CD4-positive, alpha-beta T cell treated with Interleukin-1 beta for 1 hour (primary cell): ENCODE measurements at places on chromosomes 13 and 19.

DNA sequence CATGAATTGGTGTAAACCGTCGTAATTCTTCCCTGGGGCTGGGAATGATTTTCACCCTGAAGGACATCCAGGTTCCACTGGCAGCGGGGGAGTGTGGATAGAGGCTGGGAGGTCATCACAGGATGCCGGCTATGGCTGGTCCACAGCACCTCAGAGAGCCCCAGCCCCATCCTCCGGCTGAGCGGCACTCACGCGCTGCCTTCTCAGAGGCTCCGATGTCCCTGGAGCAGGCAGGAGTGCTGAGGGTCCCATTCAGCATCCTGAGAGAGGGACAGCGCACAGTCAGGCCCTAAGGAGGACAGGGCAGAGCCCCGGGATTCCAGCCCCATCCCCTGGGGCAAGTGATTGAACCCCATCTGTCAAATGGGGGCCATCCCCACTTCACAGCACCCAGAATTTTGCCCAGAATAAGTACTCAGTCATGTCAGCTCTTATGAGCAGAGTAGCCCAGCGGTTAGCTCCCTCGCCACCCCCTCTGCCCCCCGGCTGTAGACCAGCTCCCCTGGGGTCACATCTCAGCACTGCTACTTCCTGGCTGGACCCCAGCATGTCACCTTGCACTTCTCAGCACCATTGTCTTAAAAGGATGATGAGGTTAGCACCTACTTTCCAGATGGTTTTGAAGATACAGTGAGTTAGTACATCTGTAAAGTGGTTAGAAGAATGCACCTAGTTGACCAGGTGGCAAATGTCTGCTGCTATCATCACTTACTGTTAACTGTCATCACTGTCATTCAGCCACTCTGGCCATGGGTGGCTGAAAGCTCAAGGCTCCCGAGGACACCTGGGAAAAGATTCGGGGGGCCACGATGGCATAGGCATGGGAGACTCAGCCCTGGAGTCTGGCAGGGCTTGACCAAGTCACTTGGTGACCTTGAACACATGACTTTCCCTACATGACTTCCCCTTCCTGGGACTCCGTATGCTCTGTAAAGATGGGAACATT lies 11.9 kb downstream of the GRAMD1A start:
- peak; percentile 27 for DNase-seq

DNA sequence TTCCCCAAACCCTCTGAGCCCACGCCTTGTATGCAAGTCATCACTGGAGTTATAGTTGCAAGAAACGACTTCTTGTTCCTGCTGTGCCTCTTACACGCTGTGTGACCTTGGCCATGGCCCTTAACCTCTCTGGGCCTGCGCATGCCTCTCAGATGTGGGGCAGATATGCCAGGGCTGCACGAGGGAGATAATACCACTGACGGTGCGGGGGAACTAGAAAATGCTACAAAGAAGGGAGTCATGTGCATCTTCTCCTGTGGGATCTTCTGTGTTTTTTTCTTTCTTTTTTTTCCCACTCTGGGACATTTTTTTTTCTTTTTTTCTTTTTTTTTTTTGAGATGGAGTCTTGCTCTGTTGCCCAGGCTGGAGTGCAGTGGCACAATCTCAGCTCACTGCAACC lies 4.3 kb upstream of the SAMD1 start:
- DNase-seq = no peak

GRCh38 chr13:108781312-108781711 lies 151.9 kb downstream of the MYO16 start:
- no peak for DNase-seq

- no peak for DNase-seq
Observed at GRCh38 chr19:40585982-40586422, 9.3 kb downstream of the SHKBP1 start.

GRCh38 chr19:38850976-38851621 lies 1.3 kb upstream of the HNRNPL start:
- peak; percentile 54 for DNase-seq

DNA sequence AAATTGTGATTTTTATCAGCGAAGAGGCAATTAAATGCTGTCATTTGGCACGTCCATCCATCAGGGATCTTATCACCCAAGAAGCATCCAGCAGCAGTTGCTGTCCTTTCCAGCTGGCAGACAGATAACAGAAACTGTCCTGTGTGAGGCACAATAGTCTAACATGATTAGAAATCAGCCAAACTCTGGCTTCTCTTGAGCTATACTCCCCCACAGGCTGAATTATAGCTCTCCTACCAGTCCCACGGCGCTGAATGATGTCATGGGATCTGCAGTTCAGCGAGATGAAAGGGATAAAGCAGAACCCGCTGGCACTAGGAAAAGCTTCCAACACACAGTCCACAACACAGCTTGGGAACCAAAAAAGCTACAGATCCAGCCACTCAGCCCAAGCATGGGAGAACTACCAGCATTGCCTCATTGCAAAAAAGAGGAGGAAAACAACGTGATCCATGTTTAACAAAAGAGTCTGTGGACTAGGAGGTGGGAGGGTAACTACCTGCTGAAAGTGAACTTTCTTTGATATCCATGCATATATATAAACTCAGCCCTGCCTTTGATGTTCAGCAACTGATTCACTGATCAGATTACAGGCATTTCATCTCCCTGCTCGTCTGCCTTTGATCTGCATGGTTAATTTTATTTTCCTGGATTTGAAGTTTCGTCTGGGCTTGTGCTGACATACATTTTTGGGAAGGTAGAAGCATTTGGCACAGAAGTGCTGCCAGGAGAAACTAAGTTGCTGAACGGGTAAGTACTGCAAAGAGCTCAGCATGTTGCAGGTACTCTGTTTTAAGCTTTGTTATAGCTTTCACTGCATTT lies at the start of gene TNFRSF19:
Gene TNFRSF19 (plus strand): TSS at position 314 of the 822 bp plus-strand sequence. CDS start 19,772 bp downstream, outside the sequence.
- no peak for DNase-seq
